Stimulated activated CD8-positive, alpha-beta memory T cell treated with anti-CD3 and anti-CD28 coated beads, Interleukin-4, amount 100 ng/mL, for 1 hour (primary cell): ENCODE measurements at places on chromosomes 12 and 14.

DNA sequence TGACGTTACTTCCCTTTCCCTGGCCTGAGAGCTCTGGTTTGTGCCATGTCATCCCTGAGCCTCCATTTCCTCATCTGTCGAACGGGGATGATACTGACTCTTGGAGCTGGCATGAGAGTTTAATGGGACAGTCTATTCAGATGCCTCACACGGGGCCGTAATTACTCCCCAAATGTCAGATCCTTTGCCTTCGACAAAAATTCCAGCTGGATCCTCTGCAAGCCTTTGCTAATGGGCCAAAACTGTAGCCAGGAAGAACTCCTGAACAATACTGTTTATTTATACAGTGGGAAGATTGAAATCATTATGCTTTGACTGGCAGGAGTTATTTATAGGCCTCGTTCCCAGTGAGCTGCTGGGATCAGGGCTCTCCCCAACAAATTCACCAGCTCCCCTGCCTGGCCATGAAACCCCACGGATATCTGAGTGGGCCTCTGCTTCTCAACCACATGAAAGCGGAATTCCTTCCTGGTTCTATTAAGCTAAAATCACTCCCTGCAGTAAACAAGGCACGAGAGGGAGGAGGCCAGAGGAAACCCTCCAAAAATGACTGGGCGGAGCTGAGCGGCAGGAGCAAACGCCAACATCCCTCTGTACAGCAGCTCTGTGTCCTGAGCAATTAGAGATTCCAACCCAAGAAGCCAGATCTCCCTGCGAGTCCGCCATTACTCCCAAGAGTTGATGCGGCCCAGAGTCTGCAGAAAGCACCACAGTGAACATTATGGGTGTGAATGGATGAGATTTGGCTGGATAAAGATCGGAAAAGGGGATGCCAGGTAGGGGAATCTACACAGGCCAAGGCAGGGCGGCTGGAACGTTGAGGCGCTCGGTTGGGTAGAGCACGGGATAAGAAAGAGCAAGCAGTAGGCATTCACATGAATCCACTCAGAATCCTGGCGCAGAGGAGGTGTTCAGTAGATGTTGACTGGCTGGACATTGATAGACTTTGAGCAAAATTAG is 326.1 kb downstream of the BCL11B start:
- DNase-seq: no peak

- DNase-seq: no peak
Measured at GRCh38 chr14:61335049-61335448, 13.7 kb downstream of the PRKCH start.

- DNase-seq: no peak
Measured at GRCh38 chr14:43166163-43166562, 1340.9 kb downstream of the FSCB start.

- DNase-seq: no peak
Measured at GRCh38 chr14:94051115-94051514, 25.0 kb downstream of the OTUB2 start.

GRCh38 chr12:14986449-14986848 is 13.6 kb downstream of the PDE6H start:
- no peak for DNase-seq

- no peak for DNase-seq
Measured at GRCh38 chr14:93974833-93975232, 1.5 kb downstream of the ASB2 start.

DNA sequence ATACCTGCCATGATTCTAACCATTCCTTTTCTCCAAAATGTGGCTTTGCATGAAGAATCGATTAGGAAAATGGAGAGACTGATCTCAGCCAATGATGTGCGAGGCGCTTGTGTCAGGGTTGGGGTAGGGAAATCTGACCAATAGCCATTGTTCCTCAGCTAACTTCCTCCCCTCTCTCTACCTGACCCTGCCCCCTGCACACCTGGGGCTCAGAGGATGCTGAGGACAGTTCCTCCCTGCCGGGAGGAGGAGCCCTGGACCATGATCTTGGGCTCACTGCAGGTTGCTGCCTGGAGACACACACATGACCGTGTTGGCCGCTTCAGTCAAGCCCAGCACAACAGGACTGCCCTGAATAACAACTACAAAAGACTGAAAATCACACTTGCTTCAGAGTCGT is 119.8 kb upstream of the SFSWAP start:
- no peak for DNase-seq

- DNase-seq: no peak
Measured at GRCh38 chr14:103065861-103066260, 8.5 kb upstream of the CDC42BPB start.

GRCh38 chr14:51488569-51489220 is 163.0 kb upstream of the FRMD6 start:
- DNase-seq: no peak

DNA sequence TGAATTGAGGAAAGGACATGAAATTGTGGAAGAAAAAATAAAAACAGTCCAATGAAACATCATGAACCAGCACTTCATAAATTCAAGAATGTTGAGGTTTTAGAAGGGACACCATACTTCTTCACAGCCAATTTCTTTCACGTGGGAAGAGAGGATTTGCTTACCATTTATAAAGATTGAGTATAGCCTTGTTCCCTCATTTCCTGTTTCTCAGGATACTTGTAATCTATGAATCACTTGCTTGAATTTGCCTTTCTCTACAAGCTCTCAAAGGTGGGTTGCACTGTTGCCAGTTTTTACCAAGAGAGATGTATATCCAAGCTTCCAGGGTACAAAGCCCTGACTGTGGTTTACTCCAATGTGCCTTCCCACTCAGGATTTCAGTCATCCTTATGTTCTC is 116.1 kb downstream of the DUSP6 start:
- DNase-seq: no peak

- DNase-seq: no peak
Measured at GRCh38 chr12:111248236-111249017, 120.5 kb downstream of the PHETA1 start.

DNA sequence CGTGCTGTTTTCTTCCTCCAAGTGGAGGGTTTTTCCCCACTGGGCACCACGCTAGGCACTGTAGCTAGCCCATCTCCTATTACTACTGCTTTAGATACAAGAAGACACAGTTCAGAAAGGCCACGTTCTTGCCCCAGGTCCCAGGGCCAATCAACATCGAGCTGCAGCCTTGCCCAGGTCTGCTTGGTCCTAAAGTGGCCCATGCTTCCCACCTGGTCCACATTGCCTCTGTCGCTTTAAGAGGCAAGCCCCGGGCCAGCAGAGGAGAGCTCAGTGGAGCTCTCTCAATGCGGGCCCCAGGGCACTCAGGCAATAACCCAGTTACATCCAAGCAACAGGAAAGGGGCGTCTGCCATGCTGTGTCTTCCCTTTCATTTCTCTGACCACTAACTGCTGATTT is 148.1 kb downstream of the CALM1 start:
- DNase-seq: no peak

DNA sequence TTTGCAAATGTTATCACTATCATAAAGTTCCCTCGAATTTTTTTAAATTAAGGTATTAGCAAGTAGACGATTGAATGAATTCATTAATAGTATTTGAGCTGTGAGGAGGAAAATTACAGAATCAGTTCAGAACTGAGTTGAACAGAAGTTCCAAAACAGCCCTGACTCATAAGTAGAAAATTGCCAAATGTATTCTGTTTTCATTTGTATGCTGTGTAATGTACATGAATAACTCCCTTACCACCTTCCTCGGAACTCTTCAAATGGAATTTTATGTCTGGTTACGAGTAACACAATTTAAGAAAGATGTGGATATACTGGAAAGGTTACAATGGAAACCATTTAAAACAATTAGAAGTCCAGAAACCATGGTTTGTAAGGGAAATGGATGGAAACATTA is 283.3 kb upstream of the FAR2 start:
- DNase-seq: no peak

DNA sequence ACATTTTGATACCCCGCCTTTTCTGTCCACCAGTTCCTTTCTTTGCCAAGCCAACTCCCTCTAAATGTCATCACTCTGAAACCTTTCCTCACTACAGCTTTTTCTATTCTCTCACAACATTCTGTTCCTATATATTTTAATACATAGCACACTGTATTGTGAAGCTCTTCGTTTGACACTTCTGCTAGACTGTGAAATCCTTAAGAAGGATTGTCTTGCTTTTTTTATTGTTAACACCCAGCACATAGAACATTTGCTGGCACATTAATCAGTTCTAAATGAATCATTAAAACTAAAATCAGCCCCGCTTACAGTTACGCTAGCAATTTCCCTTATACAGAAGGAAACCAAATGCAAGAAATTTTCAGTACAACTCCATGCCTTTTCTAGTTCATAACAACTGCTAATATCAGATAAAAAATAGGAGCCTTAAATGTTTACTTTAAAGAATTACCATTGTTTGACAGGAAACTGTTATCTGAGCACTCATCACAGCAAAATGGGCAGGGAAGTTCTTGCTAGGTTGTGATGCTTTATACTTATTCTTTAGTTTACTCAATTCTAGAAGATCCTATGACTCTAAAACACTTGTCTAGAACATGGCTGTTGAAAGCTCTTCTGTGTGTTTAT is 93.5 kb downstream of the PPP1R12A start:
- no peak for DNase-seq

GRCh38 chr12:51209259-51209658 is 8.6 kb downstream of the POU6F1 start:
- no peak for DNase-seq

GRCh38 chr12:89756585-89757398 is 48.2 kb upstream of the ATP2B1 start:
- no peak for DNase-seq

GRCh38 chr12:46271863-46272262 is 3.0 kb upstream of the SLC38A1 start:
- no peak for DNase-seq

DNA sequence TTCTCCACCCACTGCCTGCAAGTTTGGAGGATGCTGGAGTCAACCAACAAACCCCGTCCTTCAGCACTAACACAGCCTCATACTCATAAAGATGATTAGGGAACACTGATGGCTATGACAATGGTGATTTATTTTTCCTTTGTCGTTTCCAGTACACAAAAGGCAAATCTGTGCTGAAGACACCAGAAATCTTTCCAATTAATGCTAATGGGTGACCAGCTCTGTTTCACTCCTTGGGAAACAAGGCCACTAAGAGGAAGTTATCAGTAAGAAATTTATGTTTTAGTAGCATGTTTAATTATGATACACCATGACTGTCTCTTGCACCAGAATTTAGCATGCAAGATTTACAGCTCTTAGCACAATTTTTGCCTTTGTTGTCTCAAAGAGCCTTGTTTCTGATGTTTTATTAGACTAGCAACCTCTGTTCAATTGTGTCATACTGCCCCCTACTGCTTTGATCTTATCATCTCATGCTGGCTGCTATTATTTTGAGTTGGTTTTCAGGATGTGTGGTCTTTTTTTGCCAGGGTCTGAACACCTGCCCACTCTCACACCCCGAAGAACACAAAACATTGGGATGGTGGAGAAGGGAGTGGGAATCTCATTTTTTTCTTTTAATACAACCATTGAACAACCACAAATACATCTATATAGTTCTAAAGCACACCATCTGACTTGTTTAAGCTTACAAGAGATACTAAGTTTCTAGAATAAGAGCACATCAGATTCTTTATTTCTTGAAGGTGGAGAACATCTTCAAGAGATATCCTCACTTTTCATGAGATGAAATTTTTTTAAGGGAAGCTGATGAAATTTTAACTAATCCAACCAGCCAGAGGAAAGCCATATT is 160.9 kb downstream of the SPTSSA start:
- DNase-seq: no peak

DNA sequence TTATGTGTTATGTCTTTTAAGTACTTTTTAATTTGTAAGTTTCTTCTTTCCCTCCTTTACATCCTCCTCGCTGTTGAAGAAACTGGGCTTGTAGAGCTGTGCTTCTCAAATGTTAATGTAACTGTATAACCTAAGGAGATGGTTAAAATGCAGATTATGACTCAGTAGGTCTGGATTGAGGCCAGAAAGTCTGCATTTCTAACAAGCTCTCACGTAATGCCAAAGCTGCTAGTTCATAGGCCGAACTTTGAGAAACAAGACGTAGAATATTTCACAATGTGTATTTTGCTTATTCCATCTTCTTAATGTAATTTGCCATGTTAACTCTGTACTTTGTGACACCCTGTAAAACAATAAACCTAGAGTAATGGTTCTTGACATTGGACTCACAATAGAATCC is 193.3 kb upstream of the SYT1 start:
- no peak for DNase-seq

DNA sequence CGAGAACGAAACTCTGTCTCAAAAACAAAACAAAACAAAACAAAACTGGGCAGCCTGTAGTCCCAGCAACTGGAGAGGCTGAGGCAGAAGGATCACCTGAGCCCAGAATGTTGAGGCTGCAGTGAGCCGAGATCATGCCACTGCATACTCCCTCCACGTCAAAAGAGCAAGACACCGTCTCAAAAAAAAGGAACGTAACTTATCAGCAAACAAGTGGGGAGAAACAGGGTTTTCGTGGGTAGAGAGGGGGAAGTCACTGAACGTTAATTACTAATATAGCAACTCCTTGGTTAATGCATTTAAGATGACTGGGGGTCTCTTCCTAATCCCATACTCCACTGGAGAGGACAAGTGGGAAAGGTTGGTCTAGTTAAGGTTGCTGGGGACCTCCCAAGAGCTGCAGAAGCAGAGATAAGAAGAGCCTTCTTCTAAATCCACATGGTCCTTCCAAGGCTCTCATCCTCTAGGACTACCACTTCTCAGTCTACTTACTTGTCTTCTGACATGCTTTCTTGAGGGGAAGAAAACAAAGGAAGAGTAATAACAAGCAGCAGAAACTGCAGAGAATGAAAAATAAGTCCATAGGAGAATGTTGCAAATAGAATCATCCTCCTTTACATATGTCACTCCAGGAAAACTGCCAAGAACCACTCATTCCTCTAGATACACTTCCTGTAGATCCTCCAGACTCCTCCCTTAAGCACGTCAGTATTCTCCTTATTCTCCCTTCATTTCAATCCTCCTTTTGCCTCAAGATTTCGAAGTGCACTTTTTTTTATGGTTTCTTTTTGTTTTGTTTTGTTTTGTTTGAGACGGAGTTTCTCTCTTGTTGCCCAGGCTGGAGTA is 5.8 kb downstream of the NUMB start:
- no peak for DNase-seq

- no peak for DNase-seq
Measured at GRCh38 chr12:55044135-55044534, 24.4 kb downstream of the NEUROD4 start.

DNA sequence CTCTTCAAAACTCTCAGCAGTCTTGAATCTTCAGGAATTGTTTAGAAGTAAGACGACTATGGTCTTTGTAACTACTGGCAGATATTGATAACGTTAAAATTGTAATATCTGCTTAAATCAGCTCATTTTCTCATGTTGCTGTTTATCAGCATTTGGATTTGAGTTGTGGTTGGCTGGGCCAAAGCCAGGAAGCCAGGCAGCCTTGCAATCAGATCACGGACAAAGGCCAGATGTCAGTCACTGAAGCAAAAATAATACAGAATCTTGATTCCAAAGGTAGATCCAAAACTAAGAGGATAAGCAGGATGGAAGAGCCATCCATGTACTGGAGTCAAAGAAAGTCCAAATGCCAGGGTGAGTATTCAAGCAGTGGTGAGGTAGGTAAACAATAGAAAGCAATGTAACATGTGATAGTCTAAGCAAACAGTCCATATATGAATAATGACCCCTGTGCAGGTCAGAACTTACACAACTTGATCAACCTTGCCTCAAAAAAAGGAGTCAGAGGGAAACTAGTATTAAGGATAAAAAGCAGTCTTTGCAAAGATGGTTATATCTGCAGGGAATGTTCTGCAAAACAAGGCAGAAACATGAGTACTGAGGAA is 95.8 kb upstream of the RAP1B start:
- no peak for DNase-seq
